Endothelial cell of umbilical vein (primary cell): ENCODE measurements at places on chromosomes 4 and X.

DNA sequence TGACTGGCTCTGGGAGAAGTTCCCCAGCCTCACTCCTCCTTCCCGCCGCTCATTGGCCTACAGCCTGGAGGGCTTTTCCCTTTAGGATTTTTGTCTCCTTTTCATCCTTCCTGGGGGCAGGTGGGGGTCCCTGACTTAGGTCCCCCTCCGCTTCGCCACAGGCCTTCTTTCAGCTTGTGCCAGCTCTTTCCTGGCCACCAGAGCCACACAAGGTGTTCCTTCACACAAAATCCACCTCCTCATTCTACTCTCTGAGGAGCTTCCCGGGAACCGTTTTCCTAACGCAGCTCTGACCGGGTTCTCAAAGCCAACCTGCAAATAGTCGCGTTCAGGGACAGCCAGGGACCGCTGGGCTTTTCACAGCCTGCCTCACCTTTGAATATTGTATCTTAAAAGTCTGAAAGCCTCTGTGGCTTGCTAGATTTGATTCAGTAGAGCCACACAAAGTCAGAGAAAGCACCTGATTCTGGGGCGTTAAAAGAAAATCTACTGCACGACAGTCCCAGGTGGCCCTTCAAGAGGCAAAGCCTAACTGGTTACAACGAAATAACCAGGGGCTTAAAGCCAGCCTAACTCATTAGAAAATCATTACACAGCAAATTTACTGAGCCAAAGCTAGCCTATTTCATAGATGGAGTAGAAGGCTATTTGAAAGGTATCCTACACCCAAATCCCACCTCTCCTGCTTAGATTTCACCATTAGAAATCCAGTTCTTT lies 731 bp upstream of the GPC3 start:
- DNase-seq: no peak

DNA sequence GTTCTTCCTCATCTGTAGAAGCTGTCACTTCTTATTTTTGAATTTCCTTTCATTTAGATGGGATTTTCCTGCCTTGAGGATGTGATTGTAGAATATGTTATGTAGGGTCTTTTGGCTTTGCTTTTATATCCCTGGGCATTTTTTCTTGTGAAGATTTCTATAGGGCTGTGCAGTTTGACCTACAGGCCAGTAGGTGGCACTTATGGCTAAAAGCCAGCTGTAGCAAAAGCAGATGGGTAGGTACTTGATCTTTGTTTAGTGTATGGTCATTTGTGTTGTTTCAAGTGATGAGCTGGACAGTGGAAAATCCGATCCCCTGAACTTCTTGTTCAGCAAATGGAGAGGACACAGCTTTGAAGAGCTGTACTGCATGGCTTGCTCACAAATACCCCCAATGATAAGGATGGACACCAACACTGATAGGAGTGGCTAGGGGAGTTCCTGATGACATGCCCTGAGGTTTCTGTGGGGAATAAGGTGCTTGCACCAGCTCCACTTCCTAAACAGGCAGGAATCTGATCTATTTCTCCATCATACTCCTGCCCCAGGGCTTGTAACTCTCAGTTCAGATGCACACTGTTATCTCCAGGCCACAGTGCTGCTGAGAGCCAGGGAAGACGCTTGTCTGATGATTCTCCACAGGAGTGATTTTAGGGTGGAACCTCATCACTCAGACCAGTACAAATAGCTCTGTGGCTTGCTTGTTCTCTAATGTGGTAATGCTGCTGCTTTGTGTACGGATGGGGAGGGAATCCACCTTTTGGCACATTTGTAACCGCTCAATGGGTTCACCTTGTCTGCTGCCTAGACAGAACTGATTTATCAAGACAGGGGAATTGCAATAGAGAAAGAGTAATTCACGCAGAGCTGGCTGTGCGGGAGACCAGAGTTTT lies 417.1 kb upstream of the MAGEB16 start:
- peak; percentile 1 for DNase-seq

- no peak for DNase-seq
Measured at GRCh38 chr4:150021483-150021882, 56.8 kb upstream of the DCLK2 start.

DNA sequence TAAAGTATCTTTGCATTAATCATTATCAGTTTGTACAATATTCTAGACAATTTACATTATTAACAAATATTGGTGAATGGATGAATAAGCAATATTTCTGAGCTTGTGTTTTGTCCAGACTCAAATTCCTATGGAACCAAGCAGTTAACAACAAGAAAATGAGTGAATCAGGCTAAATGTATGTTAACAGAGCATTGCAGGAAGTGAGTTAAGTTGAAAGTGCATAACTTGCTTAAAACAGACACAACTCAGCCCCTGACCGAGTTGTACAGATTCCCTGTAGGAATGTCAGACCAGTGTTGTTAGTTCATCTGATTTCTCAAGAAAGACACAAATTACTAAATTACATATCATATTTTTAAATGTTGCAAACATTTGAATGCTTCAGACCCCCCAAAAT lies 23.7 kb upstream of the CSN1S1 start:
- no peak for DNase-seq

- no peak for DNase-seq
Measured at GRCh38 chr4:179631321-179631720, 2189.1 kb upstream of the AGA start.

DNA sequence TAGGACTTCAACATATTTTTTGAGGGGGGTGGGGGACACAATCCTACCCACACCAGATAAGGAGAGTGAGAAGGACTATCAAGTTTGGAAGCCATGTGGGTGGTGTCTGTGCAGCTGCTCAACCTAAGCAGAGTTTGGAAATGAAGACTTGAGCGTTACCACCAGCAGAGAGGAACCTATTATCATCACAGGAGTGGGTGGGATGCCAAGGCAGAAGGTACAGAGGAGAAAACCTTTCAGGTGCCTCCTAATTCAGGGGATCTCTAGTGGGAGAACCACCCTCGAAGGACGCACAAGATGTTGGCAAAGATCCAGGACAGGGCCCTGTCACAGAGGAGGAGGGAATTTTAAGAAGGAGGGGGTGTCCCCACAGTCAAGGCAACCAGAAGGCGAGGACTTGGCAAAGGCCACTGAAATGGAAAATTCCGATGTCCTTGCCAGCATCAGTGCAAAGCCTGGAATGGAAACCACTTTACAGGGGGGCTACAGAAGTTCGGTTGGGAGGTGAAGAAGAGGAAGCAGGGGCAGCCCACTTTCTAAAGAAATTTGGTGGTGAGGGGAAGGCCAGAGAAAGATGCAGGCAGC lies 8.4 kb upstream of the GPM6B start:
- no peak for DNase-seq

- DNase-seq: peak; percentile 73
Measured at GRCh38 chr4:141346144-141346543, 125.4 kb downstream of the ZNF330 start.

- no peak for DNase-seq
Measured at GRCh38 chr4:125833-126232, 1.5 kb downstream of the ZNF718 start.

GRCh38 chrX:53190363-53190960 lies 34.5 kb downstream of the KDM5C start:
- DNase-seq: no peak

GRCh38 chr4:69360271-69360670 lies 80.0 kb downstream of the UGT2B28 start:
- DNase-seq: no peak

GRCh38 chr4:130163701-130164100 lies 1067.7 kb downstream of the C4orf33 start:
- DNase-seq: no peak

- peak; percentile 37 for DNase-seq
Measured at GRCh38 chr4:128130621-128131020, 69.5 kb downstream of the LARP1B start.

DNA sequence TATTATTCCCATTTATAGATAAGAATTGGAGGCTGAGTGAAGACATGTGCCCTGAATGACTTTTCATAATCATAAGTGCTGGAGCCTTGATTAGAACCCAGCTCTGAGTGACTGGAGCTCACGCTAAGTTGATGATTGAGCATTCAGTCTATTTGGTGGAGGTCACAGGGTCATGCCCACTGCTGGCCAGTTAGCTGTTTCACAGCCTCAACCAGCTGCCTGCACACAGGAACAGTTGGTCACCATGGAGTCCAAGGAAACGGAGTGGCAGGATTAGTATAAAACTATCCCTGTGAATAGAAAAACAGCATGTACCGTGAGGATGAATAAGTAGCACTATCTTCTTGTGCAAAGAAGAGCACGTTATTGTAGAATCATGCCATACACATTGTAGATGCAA lies 1.0 kb upstream of the C4orf54 start:
- no peak for DNase-seq

- DNase-seq: no peak
Measured at GRCh38 chrX:23341452-23341851, 6.8 kb downstream of the PTCHD1 start.

- DNase-seq: no peak
Measured at GRCh38 chr4:84325625-84326024, 173.5 kb downstream of the NKX6-1 start.

- DNase-seq: no peak
Measured at GRCh38 chr4:55337944-55338343, 8.1 kb upstream of the SRD5A3 start.

DNA sequence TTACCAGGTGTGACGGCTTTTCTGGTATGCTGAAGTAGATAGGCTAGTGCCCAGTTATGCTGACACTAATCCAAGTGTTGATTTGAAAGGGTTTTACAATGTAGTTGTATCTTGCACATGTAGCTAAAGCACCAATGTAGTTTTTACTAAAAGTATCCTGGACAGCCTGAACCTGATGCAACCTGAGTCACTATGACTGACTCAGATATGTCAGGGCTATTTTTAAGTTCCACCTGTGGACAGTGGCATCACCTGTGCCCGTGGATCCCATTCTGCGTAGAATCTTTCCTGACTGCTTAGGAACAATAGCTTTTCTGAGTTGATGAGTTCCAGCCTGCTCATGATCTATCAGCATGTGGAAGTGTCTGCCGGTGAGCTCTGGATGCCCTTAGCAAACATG lies 58.1 kb downstream of the CCNG2 start:
- DNase-seq: no peak

GRCh38 chr4:127203562-127204200 lies 429.1 kb upstream of the INTU start:
- DNase-seq: no peak

- DNase-seq: no peak
Measured at GRCh38 chrX:125204681-125205132, 115.0 kb upstream of the TEX13C start.

DNA sequence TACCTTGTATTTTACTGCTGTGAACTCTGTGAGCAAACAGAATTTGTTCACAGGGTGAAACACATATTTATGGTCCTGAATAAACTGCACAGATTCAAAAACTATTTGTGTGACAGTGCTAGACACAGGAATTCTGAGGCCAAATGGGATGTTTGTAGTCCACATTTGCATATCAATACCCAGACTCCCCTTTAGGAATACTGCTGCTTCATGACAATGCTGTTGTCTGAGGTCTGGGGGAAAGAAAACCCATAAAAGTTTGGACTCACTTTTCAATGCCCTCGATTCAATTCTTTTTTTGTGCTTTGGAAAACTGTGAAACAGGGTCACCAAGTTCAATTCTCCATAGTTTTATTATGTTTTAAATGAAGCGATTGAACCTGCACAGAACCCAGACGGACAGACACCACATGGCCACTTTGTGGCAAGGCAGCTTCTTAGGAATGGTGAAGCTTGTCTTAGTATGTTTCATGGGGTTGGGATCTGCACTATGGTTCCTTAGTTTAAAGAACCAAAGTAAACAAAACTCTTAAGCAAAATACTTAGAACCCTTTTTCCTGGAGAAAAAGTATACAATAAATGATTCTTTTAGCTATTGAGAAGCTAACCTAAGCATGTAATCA lies 92.3 kb upstream of the MAD2L1 start:
- DNase-seq: no peak

- no peak for DNase-seq
Measured at GRCh38 chr4:169975838-169976796, 50.1 kb downstream of the MFAP3L start.

DNA sequence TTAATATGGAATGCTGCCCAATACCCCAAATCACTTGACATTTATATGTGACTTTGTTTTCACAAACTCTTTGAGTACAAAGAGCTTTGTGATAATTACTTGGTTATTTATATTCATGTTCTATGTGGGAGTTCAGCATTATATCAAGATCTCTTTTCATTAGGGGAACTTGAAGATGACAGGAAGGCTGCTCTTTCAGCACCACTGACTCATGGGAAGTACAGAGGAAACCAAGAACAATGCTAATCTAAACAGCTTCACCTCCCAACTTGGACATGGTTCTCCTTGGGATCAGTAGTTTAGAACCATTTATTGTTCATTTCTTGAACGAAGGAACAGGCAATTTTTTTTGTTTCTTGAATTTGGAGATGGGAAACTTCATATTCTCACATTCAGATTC lies 184.0 kb upstream of the AFF2 start:
- DNase-seq: peak; percentile 78

- no peak for DNase-seq
Measured at GRCh38 chr4:46441136-46441859, 51.4 kb upstream of the GABRA2 start.

DNA sequence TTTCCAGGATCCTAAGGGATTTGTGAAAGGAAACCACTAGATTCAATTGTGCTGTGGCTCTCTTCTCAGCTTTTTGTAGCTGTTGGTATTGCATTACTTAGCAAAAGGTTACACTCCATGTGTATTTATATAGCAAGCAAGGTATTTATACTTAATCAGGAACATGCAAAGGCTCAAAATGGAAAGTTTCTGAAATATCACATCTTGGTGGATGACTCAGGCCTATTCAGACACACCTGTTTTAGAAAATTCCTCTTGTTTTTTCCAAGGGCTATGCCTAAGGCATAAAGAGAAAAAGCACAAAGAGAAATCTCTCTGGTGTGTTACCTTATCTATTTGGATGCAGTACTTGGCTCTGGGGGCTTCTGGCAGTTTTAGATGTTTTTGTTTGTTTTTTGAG lies 144.4 kb upstream of the GALNT7 start:
- DNase-seq: no peak

DNA sequence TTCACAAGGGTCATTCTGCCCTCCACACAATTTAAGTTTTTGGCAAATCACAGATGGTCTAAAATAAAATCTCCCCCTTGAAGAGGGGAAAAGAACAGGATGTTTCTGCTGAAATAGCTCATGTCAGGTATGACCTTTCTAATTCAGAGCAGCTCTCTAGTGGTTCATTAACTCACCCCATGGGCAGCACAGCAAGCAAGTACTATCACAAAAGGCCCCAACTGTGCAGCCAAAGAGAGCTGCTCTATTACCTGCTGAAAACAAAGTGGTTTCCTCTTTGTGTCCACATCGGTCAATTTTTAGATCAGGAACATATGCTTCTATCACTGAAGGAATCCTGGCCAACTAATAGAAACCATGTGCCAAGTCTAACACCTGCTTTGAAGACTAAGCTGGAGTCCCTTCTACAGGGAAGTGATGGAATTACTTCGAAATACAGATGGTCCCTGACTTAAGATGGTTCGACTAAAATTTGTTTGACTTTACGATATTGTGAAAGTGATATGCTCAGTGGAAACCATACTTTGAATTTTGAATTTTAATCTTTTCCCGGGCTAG lies 164.3 kb downstream of the ENOX2 start:
- no peak for DNase-seq

- no peak for DNase-seq
Measured at GRCh38 chr4:150743564-150744342, 161.8 kb downstream of the MAB21L2 start.

- DNase-seq: no peak
Measured at GRCh38 chrX:71604141-71604540, 14.2 kb downstream of the CXCR3 start.

- DNase-seq: no peak
Measured at GRCh38 chr4:103720661-103721060, 876 bp upstream of the TACR3 start.

- DNase-seq: no peak
Measured at GRCh38 chr4:108567831-108568230, 52.5 kb upstream of the RPL34 start.
